AG10803 (cell line): ENCODE measurements at places on chromosomes 3 and 15.

DNA sequence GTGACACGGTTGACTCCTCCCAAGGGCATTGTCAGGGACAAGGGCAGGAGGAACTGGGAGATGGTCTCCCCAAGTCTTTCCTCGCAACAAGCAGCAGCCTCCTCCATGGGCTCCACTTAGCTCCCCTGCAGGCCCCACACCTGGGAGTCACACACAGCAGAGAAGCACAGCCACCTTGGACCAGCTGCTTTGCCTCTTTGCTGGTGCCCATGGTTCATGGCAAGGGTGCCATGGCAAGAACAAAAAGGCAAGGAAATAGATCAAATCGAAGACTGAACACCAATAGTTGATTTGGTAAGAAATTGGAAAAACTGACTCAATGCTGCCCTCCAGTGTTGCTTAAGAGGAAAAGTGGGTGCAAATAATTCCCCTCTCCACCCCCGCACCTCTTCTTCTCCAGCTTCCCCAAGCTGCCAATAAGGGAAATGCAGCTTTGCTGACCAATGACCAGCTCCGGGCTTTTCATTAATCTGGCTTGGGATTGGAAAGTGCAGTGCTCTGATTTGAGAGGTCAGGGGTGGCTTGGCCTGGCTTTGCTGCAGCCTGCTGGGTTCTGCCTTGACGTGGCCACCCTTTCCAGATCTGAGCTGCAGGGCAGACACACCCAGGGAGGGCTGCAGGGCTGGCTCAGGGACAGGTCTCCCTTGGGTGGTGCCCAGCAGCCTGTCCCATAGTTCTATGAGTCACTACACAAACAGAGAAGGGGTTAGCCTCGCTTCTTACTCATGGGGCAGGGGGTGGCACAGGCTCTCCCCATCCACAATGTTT is 162.0 kb downstream of the KLF13 start:
- DNase-seq = peak; percentile 90

DNA sequence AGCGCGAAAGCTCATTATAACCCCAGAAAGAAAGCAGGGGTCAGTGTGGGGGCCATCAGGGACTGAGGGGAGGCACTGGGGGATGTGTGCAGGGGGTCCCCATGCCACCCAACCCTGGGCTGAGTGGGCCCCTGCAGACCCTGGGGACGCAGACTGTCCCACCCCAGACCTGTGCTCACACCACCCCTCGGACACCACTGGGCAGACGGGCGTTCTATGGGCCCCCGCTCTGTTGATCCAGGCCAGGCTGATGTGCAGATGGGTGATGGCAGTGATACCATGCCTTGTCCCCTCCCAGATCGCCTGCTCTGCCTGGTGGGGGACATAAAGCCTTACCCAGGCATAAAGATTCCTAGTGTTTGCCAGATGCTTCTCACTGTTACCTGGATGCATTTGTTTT is 259.7 kb upstream of the TLE3 start:
- no peak for DNase-seq

- DNase-seq = no peak
These were observed 263.2 kb downstream of the NR2F2 start for GRCh38 chr15:96593735-96594134.

DNA sequence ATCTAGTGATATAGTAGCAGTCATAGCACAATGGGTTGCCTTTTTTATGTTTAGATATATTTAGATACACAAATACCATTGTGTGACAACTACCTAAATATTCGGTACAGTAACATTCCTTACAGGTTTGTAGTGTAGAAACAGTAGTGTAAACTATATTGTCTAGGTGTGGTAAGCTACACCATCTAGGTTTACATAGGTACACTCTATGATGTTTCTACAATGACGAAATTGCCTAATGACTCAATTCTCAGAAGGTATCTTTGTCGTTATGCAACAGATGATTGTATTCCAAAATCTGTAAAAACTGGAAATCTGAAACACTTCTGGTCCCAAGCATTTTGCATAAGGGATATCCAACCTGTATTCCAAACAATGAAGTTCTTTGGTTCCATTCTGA is 24.3 kb downstream of the PLOD2 start:
- DNase-seq = no peak

GRCh38 chr15:66196602-66197001 is 56.9 kb downstream of the MEGF11 start:
- no peak for DNase-seq
